ENCODE measurements at places on chromosomes 6 and 20.

GRCh38 chr20:17334932-17335331 lies 108.1 kb downstream of the PCSK2 start:
- DNase-seq, result no peak

- DNase-seq, result no peak
Observed at GRCh38 chr20:45355209-45356084, 7.2 kb upstream of the SDC4 start.

DNA sequence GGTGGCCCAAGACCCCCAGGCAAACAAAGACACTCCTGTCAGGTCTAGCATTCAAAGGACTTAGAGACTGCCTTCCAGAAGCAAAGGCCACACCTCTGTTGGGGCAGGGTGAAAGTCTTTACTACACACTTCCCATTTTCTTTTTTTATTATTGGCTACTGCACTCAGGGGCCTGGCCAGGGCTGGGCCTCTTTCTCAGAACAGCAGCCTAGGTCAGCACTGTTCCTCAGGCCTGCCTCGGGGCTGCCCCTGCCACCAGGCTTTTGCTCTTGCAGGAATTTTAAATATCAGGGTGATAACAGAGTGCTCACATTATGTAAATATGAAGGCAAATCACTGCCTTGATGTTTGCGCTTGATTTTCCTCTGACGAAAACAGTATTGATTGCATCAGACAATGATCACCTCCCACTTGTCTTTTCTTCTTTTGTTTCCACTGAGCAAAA lies 18.5 kb downstream of the GSTA4 start:
- no peak for DNase-seq

- no peak for DNase-seq
Observed at GRCh38 chr6:21219241-21219640, 374.3 kb upstream of the SOX4 start.

GRCh38 chr6:116019428-116019827 lies 41.3 kb downstream of the FRK start:
- DNase-seq, result no peak

DNA sequence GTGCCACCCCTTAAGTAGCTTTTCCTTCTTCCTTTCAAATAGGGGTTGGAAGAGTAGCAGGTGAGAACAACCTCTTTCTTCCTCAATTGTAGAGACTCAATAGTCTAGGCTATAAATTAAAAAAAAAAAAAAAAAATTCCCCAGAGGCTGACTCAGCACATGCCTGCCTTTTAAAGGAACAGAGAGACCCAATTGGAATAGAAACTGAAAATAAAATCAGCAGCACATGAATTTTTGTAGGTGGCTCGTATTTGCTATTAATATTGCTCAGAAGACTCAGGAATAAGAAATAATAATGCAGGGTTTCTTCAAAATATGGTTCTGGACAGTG lies 19.3 kb downstream of the TOP1 start:
- DNase-seq, result no peak

GRCh38 chr20:4040283-4041179 lies 25.2 kb upstream of the RNF24 start:
- DNase-seq, result no peak

- no peak for DNase-seq
Observed at GRCh38 chr6:88301888-88302768, 136.0 kb upstream of the CNR1 start.

- no peak for DNase-seq
Observed at GRCh38 chr6:4743926-4744325, 32.3 kb upstream of the CDYL start.

DNA sequence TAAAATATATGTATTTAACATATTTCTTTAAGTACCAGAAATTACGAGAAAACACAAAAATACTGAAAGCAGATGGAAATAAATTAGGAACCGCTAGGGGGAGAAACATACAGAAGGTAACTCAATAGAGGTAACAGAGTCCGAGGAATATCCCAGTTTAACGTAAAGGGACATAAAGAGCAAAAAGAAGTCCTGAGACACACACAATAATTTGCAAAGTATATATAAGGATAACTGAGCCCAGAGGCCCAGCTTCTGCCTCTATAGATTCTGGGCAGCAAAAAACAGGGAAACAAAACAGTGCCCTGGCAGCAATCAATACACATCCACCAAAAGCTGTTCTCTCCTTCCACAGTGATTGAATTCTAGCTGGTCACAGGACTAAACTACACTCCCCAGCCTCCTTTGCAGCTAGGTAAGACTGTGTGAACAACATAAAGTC lies 15.1 kb downstream of the TBC1D32 start:
- no peak for DNase-seq

GRCh38 chr6:109118871-109119354 lies 23.6 kb downstream of the CEP57L1 start:
- no peak for DNase-seq

- DNase-seq, result no peak
Observed at GRCh38 chr20:35991142-35991771, 22.9 kb downstream of the CNBD2 start.

GRCh38 chr6:38283734-38284362 lies 355.9 kb downstream of the BTBD9 start:
- no peak for DNase-seq

DNA sequence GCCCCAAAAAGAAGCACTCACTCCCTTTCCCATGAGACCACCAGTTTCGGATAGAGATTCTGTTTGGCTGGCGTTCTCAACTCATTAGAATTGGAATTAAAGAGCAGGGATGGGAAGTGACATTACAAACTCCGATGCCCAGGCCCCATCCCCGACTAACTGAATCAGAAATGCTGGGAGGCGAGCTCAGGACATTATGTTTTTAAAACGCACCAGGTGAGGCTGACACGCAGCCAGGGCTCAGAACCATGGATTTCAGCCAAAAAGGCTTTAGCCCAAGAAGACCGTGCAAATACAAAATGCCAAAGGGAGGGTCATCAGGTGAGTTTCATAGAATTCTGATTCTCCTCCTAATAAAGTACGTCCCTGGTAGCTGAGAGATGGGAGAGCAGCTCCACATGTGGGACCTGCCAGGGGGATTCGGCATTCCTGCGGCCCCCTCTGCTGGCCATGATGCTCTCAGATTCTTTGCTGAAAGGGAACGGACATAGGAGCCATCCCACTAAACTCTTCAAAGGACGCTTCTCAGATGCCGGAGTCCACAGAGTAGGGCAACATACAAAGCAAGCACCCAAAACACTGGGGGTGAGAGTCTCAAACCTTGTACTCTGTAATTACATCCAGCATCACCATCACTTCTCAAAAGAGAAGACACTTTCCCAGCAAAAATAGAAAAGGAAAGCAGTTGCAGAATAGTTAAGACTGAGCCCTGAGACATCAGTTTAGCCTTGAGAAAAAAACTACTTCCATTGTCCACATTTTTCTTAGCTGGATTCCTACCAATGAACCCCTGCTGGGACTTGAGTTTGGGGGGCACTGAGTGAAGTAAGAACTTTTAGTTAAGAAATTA lies 205.2 kb downstream of the BMP7 start:
- no peak for DNase-seq

- no peak for DNase-seq
Observed at GRCh38 chr6:26021001-26021349, 58.4 kb downstream of the TRIM38 start.

DNA sequence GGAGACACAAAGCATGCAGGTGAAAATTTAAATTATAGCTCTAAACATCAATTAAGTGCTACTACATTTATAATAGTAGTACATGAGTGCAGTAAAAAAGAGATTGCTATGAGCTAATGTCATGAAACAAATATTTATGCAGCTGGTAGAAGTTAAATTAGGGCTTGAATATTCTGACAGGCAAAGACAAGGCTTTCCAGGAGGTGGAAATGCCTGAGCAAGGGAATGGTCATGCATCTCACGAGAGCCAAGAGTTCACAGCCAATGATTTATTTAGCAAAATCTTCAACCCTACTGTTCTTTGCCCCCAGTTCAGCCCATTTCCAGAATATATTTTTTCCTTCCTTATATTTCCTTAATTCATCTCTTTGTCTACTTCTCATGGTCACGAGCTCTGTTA lies 128.9 kb downstream of the HIVEP2 start:
- DNase-seq, result no peak

DNA sequence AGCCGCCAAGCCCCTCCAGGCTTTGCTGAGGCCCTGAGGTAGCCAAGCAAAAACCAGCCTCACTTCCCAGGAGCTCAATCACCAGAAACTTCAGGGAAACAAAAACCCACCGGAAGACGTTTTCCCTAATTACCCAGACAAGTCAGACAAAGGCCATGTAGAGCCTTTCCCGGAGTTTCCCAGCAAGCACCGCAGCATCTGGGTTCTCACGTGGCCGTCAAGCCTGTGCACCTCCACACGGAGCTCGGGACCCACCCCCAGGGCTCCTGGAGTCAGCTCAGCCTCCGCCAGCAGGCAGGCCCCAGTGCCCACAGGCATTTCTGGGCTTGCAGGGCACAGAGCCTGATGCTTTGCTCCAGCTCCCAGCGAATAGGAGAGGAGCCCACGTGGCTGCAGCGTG lies 10.1 kb upstream of the MRGBP start:
- no peak for DNase-seq

GRCh38 chr6:127855542-127856159 lies 45.2 kb downstream of the THEMIS start:
- no peak for DNase-seq

DNA sequence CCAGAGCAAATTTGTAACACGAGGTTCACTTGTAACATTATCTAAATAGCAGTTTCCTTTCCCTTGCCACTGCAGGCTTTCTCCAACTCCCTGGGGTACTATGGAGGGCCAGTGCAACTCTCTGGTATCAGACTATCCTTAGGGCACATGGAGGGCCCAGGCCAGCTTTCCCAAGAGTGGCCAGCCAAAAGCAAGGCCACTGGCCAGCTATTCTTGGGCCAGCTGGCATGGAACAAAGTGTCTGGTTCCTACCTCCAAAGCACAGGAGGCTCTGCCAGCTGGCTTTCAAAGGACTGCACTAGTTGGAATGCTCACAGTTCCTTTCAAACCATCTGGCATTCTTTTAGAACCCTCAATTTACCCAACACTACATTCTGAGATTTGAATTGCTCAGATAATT lies 8.7 kb downstream of the RNF24 start:
- DNase-seq, result no peak

GRCh38 chr20:59207235-59207634 lies 43.6 kb downstream of the ZNF831 start:
- DNase-seq, result no peak

GRCh38 chr6:43616725-43617472 lies 12.2 kb downstream of the GTPBP2 start:
- DNase-seq, result no peak

- no peak for DNase-seq
Observed at GRCh38 chr6:136012198-136012887, 160.8 kb downstream of the PDE7B start.

GRCh38 chr6:148945301-148946021 lies 198.6 kb downstream of the UST start:
- no peak for DNase-seq

DNA sequence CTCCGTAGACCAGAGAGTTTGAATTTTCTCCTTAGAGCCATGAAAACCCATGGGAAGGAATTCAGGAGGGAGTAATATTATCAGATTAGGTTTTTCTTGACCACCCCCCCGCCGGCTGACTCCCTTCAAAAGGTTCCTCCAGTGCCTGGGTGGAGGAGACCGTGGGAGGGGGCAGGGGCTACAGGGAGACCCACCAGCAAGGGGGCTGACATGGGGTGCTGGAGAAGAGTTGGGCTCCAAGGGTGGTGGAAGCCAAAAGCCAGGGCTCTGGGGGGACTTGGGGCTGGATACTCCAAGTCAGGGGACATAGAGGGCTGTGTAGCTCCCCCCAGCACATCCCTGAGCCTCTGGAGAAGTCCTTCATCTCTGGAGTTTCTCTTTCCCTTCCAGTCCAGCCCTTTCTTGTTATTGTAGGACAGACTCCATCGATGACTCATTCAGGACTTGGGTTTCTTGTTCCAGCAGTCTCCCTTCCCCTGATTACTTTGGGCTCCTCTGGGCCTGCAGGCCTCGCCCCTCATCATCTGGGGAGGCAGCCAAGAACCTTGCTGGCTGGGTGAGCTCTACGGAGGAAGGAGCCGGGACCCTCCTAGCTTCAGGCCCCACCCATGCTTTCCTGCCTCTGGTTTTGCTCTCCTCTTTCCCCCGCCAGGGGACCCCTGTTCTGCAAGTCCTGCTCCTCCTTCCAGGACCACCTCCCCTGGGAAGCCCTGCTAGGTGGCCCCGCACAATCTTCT lies 10.5 kb upstream of the KIAA1755 start:
- peak; percentile 92 for DNase-seq

GRCh38 chr20:10509376-10509775 lies 74.3 kb downstream of the SLX4IP start:
- DNase-seq, result no peak

GRCh38 chr6:5087389-5087788 lies 2.2 kb downstream of the PPP1R3G start:
- DNase-seq, result no peak

- DNase-seq, result no peak
Observed at GRCh38 chr6:36118550-36119107, 11.7 kb upstream of the MAPK13 start.

- DNase-seq, result no peak
Observed at GRCh38 chr6:142861711-142862110, 83.3 kb downstream of the HIVEP2 start.

DNA sequence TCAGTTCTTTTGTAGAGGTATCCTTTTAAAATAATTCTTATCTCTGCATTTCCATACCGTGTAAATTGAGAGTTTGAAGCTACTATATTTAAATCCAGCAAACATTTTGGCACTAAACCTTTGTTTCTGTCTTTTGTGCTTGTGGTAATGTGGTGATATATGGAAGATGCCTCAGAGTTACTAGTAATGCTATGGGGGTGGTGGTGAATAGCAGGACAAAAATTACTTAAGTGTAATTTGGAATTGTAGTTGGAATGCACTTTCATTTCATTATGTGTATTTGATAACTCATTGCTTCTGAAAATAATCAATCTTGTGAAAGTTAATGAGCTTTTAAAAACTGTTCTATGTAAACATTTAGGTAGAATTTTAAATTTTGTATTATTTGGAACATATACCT lies 404.5 kb downstream of the PHF3 start:
- no peak for DNase-seq

DNA sequence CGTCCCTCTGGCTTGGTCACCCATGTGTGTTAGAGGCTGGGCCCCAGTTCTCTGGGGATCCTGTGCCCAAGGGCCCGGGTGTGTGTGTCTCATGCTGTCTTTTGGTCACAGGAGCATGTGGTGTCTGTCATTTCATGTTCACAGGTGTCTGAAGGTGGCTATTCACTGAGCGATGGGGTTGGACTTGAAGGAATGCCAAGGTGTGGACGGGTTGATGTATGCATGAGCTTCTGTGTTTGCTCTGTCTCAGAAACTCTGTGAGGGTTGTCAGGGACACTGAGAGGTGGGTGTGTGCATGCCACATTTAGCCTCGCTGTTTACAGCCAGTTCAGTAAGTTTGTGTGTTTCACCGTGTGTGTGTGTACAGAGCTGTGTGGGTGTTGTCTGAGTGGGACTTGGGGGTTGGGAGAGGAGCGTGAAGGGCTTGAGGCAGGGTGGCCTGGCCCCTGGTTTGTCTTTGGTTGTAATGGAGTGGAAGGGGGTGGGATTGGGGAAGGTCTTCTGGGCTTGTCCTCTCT lies 1.2 kb downstream of the DDR1 start:
- no peak for DNase-seq

- DNase-seq, result no peak
Observed at GRCh38 chr6:98458708-98459107, 375.7 kb upstream of the POU3F2 start.
